ENCODE measurements at places on chromosomes 13 and 19. TPM values are rescaled to one million over a fixed set of nuclear protein-coding genes. Genes with fewer than 3 reads are reported as not detected.

KLK7 gene
- total RNA-seq: not detected

CYP4F2 gene
- not detected for total RNA-seq

MPV17L2 gene
- total RNA-seq: 8.1 TPM

PLVAP gene
- total RNA-seq: 0.72 TPM

SULT2B1 gene
- not detected for total RNA-seq

EFNA2 gene
- total RNA-seq: not detected

STAP2 gene
- total RNA-seq: 3.3 TPM

KLC3 gene
- total RNA-seq: not detected

ICAM1 gene
- total RNA-seq: 11.0 TPM

IL4I1 gene
- total RNA-seq: 12.4 TPM

ZNF492 gene
- total RNA-seq: 0.50 TPM

ZNF302 gene
- 23.2 TPM for total RNA-seq

DNA sequence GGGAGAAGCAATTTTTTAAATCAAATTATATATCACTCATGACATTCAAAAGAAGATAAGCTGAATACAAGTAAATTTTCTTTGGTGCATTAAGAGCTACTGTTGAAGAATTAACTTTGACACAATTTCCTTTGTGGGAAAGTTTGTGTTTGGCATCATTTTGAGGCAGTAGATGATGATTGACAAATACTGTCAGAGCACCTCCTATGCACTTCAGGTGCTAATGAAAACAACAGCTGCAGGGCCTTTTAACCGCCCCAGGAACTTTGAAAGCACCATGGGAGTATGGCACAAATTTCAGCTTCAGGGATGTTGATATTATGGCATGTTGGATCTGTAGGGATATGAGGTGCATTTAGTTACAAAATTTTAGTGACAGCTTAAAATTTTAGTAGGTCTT is 21.0 kb upstream of the DLEU7 start:
- no peak for DNase-seq

DNA sequence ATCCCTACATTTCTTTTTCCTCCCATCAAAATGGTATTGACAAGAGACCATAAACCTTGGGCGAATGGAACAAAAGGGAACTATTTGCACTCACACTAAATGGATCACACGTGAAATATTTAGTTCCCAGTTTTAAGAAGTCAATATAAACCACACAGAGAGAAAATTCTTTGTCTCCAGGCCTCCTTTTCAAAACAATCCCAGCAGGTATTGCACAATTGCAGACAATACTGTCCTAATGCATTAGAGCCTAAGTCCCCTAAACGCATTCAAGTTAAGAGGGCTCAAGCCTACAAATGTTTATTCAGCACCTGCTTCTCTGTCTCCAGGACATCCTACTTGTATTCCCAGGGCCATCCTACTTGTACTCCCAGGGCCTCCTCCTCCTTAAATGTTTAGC is 1.3 kb upstream of the B3GLCT start:
- no peak for DNase-seq

- no peak for DNase-seq
Observed at GRCh38 chr13:62088165-62088564, 672.5 kb upstream of the PCDH20 start.

GRCh38 chr19:50242581-50242980 is 39.2 kb downstream of the MYH14 start:
- DNase-seq: no peak

DNA sequence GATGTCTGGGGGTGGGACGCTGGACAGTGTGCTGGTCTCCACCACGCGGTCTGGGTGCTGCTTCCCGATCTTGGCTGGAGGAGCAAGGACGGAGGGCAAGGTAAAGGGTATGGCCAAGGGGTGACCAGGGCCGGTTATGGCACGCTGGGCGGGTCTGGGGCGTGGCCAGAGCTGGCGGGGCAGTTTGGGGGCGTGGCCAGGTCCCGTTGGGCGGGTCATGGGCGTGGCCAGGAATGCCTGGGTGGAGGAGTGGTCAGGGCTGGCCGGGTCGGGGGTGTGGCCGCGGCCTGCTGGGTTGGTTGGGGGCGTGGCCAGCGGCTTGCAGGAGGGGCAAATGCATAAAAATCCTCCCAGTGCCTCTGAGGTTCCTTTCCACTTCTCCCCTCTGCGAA is 19.2 kb downstream of the GPX4 start:
- DNase-seq: no peak

DNA sequence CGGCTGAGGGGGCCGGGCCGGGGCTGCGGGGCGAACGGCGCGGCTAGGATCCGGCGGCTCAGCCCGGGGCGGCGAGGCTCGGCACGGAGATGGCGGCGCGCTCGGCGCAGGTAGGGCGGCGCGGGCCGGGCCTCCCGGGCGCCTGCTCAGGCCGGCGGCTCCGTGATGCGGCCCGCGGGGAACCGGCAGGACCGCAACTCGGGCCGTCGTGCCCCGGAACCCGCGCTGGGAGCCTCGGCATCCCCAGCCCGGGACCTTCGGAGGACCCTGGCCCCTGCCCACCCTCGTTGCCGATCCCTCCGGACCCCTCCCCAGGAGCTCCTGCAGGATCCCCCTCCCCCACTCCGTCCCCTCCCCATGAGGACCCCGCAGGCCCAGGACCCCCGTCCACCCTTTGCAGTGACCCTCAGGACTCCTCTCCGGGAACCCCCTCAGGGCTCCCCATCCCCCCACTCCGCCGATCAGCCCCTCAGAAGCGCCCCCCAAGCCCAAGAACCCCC is 304 bp downstream of the EVI5L start:
- DNase-seq: no peak

GRCh38 chr19:8017808-8018207 is 12.4 kb upstream of the ELAVL1 start:
- DNase-seq: peak; percentile 45

GRCh38 chr13:22536851-22537250 is 643.9 kb upstream of the SGCG start:
- DNase-seq: no peak

DNA sequence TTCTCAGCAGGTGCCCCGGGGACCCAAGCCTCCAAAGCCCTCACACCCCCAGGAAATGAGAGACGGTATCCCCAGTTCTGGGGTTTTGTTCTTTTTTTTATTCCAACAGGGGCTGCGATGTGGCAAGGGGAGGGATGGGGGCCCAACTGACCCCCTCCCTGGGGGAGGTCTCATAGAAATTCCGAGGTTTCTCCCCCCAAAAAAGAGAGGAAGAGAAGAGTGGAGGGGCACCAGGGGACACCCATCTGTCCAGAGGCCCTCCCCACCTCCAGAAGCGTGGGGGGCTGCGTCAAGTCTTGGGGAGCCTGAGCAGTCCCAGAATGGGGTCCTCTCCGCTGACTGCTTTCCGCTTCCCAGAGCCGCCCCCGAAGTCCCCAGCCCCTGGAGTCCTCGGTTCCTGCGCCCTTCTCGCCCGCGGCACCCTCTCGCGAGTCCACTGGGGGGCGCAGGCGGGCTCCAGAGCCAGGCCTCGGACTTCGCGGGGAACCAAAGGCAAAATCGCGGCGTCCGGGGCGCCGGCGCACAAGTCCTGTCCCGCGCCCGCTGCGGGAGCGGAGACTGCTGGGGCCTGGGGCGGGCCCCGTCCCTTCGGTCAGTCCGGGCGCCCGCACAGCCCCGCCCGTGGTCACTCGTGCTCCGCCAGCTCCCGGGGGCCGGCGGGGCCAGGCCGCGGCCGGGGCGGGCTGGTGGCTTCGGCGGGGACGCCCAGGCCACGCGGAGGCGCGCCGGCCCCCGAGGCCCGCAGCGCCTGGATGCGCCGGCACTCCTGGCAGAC is 4.4 kb upstream of the ATP1A3 start:
- DNase-seq: no peak

DNA sequence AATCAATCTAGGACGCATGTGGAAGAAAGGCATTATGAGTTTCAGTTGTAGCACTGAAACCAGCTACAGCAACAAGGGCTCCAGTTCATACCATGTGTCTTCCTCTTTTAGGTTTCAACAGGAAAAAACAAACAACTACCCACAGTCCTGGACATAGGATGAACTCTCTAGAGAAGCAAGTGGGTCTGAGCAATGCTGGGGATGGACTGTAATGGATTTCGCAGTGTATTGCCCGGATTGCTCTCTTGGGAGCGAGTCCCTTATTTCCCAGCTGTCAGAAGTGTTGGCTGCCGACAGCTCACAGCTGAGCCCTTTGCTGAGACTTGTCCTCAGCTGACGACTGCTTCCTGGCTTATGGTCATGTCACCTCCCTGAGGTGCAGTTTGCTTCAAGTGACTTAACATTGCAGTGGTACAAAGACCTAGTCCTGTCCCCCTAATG is 12.1 kb upstream of the MYCBP2 start:
- DNase-seq: no peak

GRCh38 chr13:39941236-39941635 is 285.8 kb downstream of the COG6 start:
- DNase-seq: no peak

GRCh38 chr13:27976362-27977091 is 7.4 kb upstream of the CDX2 start:
- no peak for DNase-seq

DNA sequence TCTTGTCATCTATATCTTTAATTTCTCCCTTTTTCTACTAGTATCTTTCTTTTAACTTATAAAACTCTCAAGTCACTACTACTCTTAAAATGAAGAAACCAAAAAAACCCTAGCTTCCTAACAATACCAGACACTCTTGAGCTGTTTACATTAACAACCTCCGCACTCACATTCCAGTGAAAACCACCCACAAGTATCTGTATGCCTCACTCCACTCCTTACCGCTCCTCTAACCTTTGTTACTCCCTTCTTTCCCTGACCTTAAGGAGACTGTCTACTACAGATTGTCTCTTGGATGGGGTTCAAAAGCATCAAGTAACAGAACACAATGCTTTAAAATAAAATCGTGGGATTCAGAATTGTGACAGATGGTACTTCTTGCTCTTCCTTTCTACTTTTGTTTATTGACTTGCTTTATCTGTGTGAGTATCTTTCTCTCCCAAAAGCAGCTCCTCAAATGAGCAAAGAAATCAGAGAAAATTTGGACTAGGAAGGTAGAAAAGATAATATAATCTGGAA is 110.0 kb upstream of the FBXL3 start:
- DNase-seq: no peak

DNA sequence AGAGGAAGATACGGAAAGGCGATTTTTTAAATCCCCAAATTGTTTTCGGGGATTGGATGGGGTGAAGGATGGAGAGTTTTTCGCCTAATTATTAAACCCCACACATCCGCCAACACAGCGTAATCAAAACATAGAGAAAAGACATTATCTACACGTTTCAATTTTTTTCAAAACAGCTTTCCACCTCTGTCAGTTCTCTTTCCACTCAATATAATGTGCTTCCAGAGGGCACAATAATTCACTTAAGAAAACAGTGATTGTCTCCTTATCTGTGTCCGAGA is 435 bp upstream of the OBI1 start:
- DNase-seq: no peak

DNA sequence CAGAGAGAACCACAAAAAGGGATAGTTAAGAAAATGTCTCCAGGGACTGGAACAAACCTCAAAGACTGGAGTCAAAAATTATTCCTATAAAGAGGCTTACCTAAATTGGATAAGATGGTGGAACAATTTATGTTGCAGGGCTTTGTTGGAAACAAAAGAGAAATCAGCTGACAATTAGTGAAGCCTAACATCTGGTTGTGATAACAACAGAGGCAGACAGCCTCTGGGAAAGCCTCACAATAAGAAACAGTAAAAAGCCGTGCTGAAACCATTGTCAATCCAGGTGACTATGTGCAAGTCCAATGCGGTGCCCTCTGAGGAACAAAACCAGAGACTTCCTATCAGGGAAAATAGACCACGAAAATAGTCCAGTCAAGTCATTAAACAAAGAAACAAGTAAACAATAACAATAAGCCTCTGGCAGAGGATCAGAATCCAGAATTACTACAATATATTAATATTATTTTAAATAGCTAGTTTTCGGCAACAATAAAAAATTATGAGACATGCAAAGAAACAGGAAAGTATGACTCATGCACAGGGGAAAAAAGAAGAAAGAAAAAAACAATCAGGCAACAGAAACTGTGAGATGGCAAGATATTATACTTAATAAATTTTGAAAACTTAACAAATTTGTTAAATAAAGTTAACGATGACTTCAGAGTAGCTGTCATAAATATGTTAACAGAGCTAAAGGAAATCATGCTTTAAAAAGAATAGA is 99.7 kb upstream of the RXFP2 start:
- no peak for DNase-seq

GRCh38 chr19:18023622-18024251 is 15.8 kb downstream of the ARRDC2 start:
- DNase-seq: peak; percentile 74

DNA sequence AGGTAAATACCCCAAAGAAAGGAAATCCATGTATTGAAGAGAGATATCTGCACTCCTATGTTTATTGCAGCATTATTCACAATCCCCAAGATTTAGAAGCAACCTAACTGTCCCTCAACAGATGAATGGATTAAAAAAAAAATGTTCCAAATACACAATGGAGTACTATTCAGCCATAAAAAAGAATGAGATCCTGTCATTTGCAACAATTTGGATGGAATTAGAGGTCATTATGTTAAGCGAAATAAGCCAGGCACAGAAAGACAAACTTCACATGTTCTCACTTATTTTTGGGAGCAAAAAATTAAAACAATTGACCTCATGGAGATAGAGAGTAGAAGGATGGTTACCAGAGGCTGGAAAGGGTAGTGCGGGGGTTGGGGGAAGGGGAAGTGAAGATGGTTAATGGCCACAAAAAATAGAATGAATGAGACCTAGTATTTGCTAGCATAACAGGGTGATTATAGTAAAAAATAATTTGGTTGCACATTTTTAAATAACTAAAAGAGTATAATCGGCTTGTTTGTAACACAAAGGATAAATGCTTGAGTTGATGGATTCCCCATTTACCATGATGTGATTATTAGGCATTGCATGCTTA is 9.7 kb upstream of the ZNF709 start:
- no peak for DNase-seq

DNA sequence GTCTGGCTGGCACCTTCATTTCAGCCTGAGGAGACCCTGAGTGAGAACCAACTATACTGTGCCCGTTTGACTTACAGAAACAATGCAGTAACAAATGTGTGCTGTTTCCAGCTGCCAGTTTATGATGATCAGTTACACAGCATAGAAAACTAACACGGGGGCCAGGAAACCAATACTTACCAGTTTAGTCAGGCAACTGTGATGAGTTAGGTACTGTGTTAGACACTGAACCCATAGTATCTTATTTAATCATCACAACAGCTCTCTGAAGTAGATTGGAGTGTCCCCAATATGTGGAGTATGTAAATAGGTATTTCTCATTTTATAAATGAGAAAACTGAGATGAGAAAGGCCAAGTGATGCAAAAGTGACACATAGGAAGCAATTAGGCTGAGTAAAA is 620.9 kb upstream of the KLF12 start:
- DNase-seq: no peak

DNA sequence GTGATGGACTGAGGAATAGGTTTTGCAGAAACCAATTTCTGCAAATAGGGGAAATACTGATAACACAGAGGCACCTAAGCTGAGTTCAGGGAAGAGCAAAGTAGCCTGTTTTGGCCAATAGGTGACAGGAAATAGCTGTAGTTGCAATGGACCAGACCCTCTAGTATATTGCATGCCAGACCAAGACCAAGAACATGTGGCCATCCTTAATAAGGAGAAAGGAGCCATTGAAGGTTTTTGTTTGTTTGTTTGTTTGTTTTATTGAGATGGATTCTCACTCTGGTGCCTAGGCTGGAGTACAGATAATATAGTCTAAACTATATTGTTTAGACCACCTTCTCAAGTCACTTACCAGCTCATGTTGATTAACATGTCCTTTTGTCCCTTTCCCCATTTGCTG is 101.5 kb downstream of the ZNF557 start:
- DNase-seq: no peak

- peak; percentile 79 for DNase-seq
Observed at GRCh38 chr19:6772028-6772865, at the start of gene VAV1. TSS of gene VAV1 (plus strand) at chr19:6772708. CDS start at chr19:6772808, 100 bp downstream.
